ENCODE measurements at places on chromosomes 7 and 10. TPM values are rescaled to one million over a fixed set of nuclear protein-coding genes. Genes with fewer than 3 reads are reported as not detected.

TMEM196 gene
- not detected for total RNA-seq

DNA sequence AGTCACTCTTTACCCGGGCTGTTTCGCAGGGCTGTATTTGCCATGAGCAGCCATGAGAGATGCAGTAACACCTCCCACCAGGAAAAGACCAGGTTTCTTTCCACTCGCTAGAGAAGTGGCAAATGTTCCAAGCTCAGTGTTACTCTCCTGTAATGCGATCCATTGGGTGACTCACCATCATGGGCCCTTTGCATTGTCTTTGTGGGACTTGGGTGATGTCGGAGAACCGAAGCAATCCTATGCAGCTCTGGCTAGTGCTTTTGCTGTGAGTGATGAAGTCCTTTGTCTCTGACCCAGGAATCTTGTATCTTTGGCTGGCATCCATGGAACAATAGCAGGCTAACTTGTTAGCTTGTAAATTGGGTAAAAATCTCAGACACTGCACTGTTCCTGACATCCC is 40.0 kb downstream of the GHRHR start:
- H3K36me3 ChIP-seq: no peaks in the 10 kb centered on the region
- H3K27ac ChIP-seq: no peak overlapping the region
- H3K27me3 ChIP-seq: peaks cover 14% of the 10 kb centered on the region
- DNase-seq: no peak
- H3K4me3 ChIP-seq: no peak overlapping the region

TRPV5 gene
- total RNA-seq: not detected

OR2A42 gene
- 0.07 TPM for total RNA-seq

LIPM gene
- not detected for total RNA-seq

DNA sequence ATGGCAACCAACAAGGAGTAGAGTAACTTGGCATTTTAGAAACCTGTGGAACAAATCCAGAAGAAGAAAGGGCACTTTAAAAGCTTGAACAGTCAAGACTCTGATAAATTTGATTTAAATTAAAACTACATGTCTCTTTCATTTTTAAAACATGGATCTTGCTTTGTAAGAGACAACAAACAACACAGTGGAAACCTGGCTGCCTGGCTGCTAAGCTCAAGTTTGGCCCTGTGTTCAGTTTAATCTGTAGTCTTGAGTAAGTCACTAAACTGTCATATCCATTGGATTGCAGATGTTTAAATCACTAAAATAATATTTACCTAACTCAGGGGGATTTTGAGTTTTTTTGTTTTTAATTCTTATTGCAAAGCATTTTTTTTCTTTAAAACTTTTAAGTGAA is 374.9 kb upstream of the SEMA3D start:
- H3K27me3 ChIP-seq: no peaks in the 10 kb centered on the region
- no peaks in the 10 kb centered on the region for H3K36me3 ChIP-seq
- no peak overlapping the region for H3K27ac ChIP-seq
- no peak for DNase-seq

DNA sequence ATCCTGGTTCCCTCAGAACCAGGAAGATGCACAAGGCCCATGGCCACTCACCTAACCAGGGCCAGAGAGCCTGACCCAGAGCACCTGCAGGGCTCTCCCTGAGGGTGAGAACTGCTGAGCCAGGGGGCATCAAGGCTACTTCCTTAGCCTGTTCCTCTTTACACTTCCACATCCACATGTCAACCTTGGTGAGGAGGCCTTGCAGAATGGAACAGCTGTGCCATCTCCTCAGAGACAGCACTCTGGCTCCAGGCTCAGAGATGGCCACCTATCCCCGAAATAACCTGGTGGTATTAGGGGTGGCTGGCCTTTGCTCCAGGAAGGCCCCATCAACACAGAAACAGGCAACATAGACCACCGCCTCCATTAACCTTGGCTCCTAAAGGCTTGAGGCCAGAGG is 473.0 kb downstream of the RPS24 start:
- no peak overlapping the region for H3K27ac ChIP-seq
- DNase-seq: no peak

DNA sequence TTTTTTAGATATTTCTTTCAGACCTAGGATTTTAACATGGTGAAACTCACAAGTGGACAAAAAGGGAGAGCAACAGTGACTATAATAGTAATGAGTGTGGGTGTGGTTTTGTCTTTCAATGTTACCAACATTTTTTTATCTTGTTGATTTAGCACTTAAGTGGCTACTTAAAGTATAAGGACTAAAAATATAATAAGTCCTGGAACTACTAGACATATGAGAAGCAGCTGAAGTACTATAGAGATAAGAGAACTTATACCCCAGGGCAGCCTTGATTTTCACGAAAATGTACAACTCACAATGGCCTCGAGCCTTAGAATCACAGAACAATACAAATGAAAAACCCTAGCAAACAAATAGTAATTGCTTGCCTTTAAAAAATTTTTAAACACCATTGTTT is 1151.8 kb downstream of the TYW1 start:
- H3K4me1 ChIP-seq: no peaks in the 10 kb centered on the region
- no peak for DNase-seq
- H3K4me3 ChIP-seq: no peak overlapping the region
- H3K27me3 ChIP-seq: peaks cover 37% of the 10 kb centered on the region
- H3K27ac ChIP-seq: no peak overlapping the region

Data from heart right ventricle (tissue), 16 donors.